Aorta (tissue), 5 donors: ENCODE measurements at places on chromosomes 1 and 21. TPM values are rescaled to one million over a fixed set of nuclear protein-coding genes. Genes with fewer than 3 reads are reported as not detected.

- DNase-seq = no peak
Observed at GRCh38 chr1:75233302-75233929, 99.2 kb downstream of the LHX8 start.

DNA sequence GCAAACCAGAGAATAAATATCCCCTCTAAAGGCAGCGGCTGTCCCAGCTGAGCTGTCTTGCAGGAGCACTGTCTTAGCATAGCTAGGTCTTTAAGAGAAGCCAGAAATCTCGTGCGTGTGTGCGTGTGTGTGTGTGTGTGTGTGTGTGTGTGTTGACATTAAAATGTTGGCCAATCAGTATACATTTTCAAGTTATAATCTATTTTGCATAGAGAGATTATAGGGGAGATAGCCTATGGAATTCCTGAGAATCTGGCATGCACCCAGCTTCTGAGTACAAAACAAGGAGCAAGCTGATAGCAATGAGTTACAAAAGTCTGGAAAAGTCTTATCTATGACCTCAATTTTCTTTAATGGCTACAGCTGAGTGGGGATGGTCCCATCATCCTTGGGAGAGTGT is 17.7 kb downstream of the METTL13 start:
- no peak for DNase-seq

- DNase-seq = no peak
Observed at GRCh38 chr1:33575324-33575879, 103.0 kb downstream of the ZSCAN20 start.

DNA sequence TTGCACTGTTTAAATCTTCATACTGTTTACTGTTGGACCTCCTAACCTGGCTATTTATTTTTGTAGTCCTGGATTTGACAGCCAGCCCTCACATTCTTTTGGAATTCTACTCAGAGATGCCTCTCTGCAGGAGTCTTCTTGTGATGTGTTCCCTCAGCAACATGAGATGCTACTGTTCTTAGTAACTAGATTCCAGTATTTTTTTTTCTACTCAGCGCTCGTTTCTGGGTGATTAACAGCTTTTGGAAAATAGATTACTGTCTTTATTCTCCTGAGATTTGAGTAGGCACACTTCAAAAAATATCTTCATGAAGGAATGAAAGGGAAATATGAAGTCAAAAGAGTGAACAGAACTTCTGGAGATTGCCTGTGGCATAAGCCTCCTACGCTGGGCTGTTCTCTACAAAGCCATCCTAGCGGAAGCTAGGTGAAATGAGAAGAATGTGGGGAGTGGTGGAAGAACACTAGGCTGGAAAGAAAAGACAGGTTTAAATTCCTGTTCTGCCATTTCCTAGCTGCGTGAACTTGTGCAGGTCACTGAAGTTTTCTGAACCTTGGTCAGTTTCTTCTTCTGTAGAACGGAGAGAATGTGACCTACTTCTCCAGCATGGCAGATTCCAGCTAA is 75.9 kb downstream of the LRRC8C start:
- DNase-seq = no peak

The THAP3 gene
- total RNA-seq = 11.0 TPM

The CD1D gene
- 2.0 TPM for total RNA-seq

The ZC3H12A gene
- total RNA-seq = 9.0 TPM

GRCh38 chr1:14810595-14811361 is 212.3 kb downstream of the KAZN start:
- no peak for DNase-seq

The KRTAP12-2 gene
- total RNA-seq = not detected

The OLFML2B gene
- total RNA-seq = 82.6 TPM

DNA sequence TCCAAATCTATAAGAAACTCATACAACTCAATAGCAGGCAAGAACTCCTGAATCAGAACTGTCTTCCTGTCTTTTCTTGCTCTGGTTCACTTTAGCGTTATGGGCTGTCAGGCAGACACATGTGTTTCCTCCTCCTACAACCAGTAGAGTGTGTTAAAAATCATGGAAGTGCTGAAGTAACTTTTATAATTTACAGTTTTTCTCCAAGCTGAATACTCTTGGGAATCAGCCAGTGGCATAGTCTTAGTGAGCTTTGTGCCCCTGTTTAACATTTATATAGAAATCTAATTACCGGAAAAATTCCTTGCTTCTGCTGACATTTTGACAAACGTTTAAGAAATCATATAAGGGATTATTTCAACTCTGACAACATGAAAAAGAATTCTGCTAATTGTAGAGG is 113.1 kb upstream of the RGS18 start:
- DNase-seq = no peak

The MMP23B gene
- 15.5 TPM for total RNA-seq

DNA sequence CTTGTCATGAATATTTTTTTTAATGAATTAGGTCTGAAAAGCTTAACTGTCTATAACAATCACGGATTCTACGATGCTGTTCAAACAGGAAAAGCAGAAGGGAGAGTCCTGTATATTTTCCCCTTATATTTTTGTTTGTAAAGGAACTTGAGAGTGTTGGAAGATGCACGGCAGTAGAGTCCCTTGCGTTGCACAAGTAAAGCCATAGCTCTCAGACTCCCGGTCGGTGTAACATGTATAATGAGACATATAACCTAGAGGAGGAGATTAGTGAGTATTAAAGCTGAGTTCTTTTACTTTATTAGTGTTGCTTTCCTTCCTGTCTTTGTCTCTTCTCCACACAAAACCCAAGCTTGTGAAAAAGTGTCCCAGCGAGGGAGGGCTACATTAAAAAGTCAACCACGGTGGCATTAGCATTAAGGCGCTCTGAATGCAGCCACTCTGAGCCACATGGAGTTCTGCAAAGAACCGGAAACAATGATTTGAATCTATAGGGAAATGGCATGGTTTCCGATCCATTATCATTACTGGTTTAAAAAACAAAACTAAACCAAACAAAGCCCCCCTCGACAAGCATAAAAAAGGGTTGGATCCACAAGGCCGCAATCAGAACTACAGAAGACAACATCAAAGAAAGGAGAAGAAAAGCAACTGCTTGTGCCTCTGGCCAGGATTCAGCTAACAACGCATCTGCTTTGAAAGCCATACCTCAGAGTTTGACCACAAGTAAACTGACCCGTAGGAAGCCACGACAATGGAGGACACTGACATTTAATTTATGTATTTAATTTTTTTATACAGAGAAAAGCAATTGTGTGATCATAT is 356.8 kb downstream of the LMO4 start:
- DNase-seq = no peak

- DNase-seq = no peak
Observed at GRCh38 chr1:81660286-81660685, 140.4 kb upstream of the ADGRL2 start.

GRCh38 chr1:41642922-41643821 is 158.7 kb upstream of the EDN2 start:
- DNase-seq = peak; percentile 31

The MYBPHL gene
- not detected for total RNA-seq

The RXRG gene
- not detected for total RNA-seq

- no peak for DNase-seq
Observed at GRCh38 chr1:202011994-202012393, 1.6 kb downstream of the ELF3 start.

DNA sequence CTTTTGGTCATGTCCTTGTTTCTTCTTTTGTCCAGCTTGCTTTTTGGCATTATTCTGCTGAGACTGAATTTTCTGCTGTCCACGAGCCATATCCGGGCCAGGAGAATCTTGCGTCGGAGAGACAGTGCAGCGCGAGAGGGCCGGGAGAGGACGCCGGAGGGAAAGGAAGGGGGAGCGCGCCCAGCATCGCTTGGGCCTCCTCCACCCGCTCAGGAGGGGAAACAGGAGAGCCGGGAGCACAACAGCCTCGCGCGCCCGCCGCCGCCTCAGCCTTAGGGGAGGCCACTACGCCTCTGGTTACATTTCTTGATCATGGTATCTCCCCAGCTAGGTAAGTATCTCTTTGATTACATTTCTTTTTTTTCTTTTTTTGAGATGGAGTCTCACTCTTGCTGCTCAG is 7.4 kb upstream of the DEGS1 start:
- peak; percentile 58 for DNase-seq

- DNase-seq = no peak
Observed at GRCh38 chr1:226111098-226111882, 48.8 kb downstream of the H3-3A start.
